Progenitor cell of endocrine pancreas (in vitro differentiated cells): ENCODE measurements at places on chromosomes 13 and 19. TPM values are rescaled to one million over a fixed set of nuclear protein-coding genes. Genes with fewer than 3 reads are reported as not detected.

GRCh38 chr13:27203854-27204253, 32.2 kb upstream of the USP12 start:
- H3K4me1 ChIP-seq = peaks cover 18% of the 10 kb centered on the region
- H3K36me3 ChIP-seq = peaks cover 2% of the 10 kb centered on the region
- H3K27me3 ChIP-seq = no peaks in the 10 kb centered on the region

GRCh38 chr13:41178040-41178439, 16.3 kb downstream of the KBTBD7 start:
- no peak overlapping the region for H3K27ac ChIP-seq
- DNase-seq = no peak
- no peaks in the 10 kb centered on the region for H3K27me3 ChIP-seq
- no peak overlapping the region for H3K4me3 ChIP-seq
- peaks cover 2% of the 10 kb centered on the region for H3K36me3 ChIP-seq

DNA sequence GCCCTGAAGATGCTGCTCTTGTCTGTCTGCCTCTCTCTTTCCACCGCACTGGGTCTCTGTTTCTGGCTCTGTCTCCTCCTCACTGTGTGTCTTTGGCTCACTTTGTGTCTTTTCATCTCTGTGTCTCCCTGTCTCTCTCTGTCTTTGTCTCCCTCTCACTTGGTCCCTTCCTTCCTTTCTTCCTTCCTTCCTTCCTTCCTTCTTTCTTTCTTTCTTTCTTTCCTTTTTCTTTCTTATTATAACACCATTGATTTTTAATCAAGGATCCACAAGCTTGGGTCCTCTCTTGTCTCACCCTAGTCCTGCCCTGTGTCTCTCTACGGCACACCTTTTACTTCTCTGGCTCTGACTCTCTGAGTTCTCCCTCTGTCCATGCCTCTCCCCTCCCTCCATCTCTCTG, 14.3 kb downstream of the CD177 start:
- H3K4me1 ChIP-seq = no peaks in the 10 kb centered on the region
- H3K4me3 ChIP-seq = no peak overlapping the region
- no peak overlapping the region for H3K27ac ChIP-seq
- no peak for DNase-seq
- no peaks in the 10 kb centered on the region for H3K36me3 ChIP-seq

DNA sequence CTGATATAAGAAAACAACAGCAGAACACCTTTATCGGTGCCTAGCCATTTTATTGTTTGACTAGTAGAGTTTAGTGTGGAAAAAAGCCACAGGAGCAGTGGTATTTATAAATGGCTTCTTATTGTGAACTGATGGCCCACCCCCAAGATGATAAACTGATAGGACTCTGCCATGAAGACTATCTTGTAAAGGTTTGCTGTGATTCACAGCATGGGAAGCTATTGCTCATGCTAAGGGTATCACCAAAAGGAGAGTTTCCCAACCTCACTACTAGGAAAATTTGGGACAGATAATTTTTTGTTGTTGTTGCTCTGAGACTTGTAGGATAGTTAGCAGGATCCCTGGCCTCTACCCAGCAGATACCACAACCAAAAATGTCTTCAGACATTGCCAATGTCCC, 12.0 kb upstream of the SLC7A1 start:
- no peaks in the 10 kb centered on the region for H3K4me1 ChIP-seq
- no peak overlapping the region for H3K27ac ChIP-seq
- peaks cover 36% of the 10 kb centered on the region for H3K27me3 ChIP-seq
- H3K4me3 ChIP-seq = no peak overlapping the region
- DNase-seq = no peak

DNA sequence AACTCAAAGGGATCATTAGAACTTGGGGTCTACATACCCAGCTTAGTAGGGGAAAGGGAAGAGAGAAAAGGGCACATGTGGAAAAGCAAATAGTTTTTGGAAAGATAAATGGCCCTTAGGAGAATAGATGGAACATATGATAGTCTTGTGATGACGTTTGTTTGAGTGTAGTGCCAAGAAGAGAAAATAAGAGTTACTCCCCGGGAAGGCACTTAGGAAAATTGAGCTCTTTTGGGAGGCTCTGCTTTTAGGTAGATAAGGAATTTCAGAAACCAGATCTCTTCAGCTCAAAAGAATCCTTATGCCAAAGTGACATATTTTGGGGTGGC, 44.8 kb upstream of the SERTM1 start:
- no peaks in the 10 kb centered on the region for H3K36me3 ChIP-seq
- no peak overlapping the region for H3K4me3 ChIP-seq
- no peaks in the 10 kb centered on the region for H3K4me1 ChIP-seq
- H3K27ac ChIP-seq = no peak overlapping the region
- no peak for DNase-seq

DNA sequence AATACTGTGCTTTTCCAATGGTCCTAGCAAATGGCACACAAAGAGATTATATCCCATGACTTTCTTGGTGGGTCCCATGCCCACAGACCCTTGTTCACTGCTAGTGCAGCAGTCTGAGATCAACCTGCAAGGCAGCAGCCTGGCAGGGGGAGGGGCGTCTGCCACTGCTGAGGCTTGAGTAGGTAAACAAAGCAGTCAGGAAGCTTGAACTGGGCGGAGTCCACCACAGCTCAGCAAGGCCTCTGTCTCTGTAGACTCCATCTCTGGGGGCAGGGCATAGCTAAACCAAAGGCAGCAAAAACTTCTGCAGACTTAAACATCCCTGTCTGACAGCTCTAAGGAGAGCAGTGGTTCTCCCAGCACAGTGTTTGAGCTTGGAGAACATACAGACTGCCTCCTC, 82.9 kb downstream of the ZNF737 start:
- no peaks in the 10 kb centered on the region for H3K36me3 ChIP-seq
- no peak for DNase-seq
- H3K4me3 ChIP-seq = no peak overlapping the region
- no peak overlapping the region for H3K27ac ChIP-seq

DNA sequence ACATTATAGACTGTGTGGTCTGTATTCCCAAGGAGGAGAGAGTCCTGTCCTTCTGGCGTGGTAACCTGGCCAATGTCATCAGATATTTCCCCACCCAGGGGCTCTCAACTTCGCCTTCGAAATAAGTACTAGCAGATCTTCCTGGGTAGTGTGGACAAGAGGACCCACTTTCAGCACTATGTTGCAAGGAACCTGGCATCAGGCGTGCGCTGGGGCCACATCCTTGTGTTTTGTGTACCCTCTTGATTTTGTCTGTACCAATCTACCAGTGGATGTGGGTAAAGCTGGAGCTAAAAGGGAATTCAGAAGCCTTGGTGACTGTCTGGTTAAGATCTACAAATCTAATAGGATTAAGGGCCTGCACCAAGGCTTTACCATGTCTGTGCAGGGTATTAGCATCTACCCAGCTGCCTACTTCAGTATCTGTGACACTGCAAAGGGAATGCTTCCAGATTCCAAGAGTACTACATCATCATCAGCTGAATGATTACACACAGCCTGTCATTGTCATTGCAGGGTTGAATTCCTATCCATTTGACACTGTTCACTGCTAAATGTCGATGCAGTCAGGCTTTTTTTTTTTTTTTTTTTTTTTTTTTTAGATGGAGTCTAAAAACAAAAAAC, 148.0 kb downstream of the PRR20E start:
- H3K27ac ChIP-seq = no peak overlapping the region
- H3K36me3 ChIP-seq = no peaks in the 10 kb centered on the region
- no peak for DNase-seq
- H3K4me3 ChIP-seq = no peak overlapping the region
- no peaks in the 10 kb centered on the region for H3K4me1 ChIP-seq

DNA sequence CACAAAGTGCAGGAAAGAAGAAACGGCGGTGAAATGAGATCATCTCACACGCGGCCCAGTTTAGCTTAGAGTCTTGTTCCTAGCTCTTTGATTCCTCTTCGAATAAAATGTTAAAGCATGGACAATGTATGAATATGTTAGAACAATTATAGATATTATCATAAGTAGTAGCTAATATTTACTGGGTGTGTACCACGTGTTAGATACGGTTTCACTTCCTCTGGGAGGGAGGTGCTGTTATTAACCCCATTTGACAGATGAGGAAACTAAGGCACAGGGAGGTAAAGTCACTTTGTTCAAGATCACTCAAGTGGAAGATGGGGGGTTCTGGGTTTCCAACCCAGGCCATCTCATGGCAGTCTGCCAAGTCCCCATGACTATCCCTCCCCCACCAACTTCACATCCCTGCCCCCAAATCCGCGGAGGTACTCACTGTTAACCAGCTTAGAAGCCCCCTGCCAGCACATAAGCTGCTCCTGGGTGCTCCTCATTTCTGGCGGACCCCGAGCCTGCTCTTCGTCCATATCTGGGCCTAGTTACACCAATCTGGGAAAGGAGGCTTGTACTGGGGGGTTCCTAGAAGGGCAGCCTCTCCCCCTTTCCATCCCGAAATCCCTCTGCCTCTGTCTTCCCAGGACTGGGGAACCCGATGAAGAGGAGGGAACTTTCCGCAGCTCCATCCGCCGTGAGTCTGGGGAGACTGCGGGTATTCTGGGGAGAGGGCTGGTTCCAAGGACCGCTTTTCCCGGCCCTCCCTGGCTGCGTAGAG, 1.0 kb upstream of the FXYD7 start:
- H3K27ac ChIP-seq = no peak overlapping the region
- H3K4me1 ChIP-seq = peaks cover 14% of the 10 kb centered on the region
- peaks cover 62% of the 10 kb centered on the region for H3K27me3 ChIP-seq
- no peak overlapping the region for H3K4me3 ChIP-seq

DNA sequence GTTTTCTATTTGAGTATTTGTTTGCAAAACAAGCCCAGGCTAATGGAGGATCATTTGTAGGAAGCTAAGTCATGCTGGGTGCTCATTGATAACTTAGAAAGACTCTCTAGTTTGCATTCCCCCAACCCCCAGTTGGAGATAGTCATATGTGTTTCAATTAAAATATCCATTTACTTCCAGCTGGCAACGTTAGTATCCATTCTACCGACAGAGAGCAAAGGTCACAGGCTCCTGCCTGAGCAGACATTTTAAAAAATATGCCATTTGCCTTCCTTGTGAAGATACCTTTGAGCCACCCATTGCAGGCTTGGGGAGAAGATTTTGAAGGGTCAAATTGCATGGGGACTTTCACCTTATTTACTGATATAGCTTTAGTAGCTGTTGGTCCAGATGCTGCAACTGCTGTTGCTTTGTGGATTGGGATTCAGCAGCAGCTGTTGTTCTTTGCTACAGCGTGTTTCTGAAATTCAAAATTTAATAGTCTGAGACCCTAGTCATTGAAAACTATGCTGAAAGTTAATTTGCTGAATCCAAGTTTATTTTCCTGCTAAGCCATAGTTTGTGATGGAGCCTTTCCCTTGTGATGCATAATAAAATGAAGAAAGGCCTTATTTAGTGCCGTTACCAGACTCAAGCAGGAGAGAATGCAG, 335.1 kb downstream of the GPC6 start:
- H3K27ac ChIP-seq = peak overlapping the region; percentile 5
- no peaks in the 10 kb centered on the region for H3K36me3 ChIP-seq
- peaks cover 7% of the 10 kb centered on the region for H3K4me1 ChIP-seq
- no peak overlapping the region for H3K4me3 ChIP-seq
- H3K27me3 ChIP-seq = no peaks in the 10 kb centered on the region

DNA sequence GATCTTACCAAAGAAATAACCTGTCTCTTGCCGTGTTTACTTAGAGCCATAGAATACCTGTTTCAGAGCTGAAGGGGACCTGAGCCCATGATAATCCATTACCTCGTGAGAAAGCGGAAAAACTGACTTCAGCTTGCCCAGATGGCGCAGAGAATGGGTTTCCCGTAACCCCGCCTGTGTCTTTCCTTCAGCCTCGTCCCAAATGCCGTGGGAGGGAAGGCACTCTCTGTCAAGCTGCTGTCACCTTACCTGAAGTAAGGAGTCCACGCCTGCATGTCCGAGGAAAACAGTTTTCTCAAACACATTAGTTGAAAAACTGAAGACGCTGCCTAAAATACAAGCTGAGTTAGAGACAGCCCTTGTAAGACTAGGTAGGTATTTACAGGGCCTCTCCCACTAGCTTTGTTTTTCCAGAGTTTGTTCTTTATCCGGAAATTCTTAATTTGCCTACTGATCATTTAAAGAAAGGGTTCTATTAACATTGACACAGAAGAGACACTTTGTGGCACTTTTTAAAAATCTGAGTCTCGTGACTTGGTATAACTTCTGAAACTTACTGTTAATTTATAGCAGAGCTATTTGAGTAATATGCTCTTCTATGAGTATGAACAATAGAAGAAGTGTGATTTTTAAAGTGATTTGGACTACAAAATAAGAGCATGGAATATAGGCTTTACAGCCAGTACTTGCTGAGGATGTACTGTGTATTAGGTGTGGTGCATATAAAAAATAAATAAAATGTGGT, 1.3 kb upstream of the INTS6 start:
- H3K27ac ChIP-seq = peak overlapping the region; percentile 98
- H3K4me3 ChIP-seq = peak overlapping the region; percentile 89
- H3K4me1 ChIP-seq = peaks cover 20% of the 10 kb centered on the region
- peaks cover 16% of the 10 kb centered on the region for H3K36me3 ChIP-seq
- DNase-seq = no peak

- no peak overlapping the region for H3K4me3 ChIP-seq
- H3K27me3 ChIP-seq = peaks cover 29% of the 10 kb centered on the region
- no peaks in the 10 kb centered on the region for H3K36me3 ChIP-seq
- no peaks in the 10 kb centered on the region for H3K4me1 ChIP-seq
- no peak overlapping the region for H3K27ac ChIP-seq
These were observed 11.6 kb upstream of the FPR3 start for GRCh38 chr19:51783372-51783771.

GRCh38 chr19:31418055-31418454, 68.8 kb upstream of the TSHZ3 start:
- DNase-seq = no peak
- no peak overlapping the region for H3K4me3 ChIP-seq
- no peaks in the 10 kb centered on the region for H3K4me1 ChIP-seq

DNA sequence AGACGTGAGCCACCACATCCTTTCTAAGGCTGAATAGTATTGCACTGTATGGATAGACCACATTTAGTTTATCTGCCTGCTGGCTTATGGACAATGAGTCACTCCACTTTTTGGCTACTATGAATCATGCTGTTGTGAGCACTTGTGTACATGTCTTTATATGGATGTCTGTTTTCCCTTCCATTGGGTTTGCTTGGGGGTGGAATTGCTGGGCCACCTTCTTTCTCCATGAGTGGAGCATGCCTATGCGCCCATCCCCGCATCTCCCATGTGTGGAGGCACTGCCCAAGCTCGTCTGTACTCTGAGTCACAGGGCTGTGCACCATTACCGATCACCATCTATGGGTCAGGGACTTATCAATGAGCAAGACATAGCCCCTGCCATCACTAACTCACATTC, 127.2 kb upstream of the GJB6 start:
- DNase-seq = no peak
- H3K27me3 ChIP-seq = peaks cover 6% of the 10 kb centered on the region
- H3K4me1 ChIP-seq = peaks cover 9% of the 10 kb centered on the region
- no peak overlapping the region for H3K27ac ChIP-seq
- H3K4me3 ChIP-seq = no peak overlapping the region
- H3K36me3 ChIP-seq = no peaks in the 10 kb centered on the region

- peaks cover 4% of the 10 kb centered on the region for H3K4me1 ChIP-seq
- H3K27me3 ChIP-seq = peaks cover 15% of the 10 kb centered on the region
- DNase-seq = no peak
- no peak overlapping the region for H3K27ac ChIP-seq
These were observed 505.3 kb downstream of the COG6 start for GRCh38 chr13:40160618-40161350.

The ZNF235 gene
- 15.0 and 16.6 TPM in 2 replicates for total RNA-seq
